ENCODE measurements at places on chromosomes 16 and 17.

- no peak for DNase-seq
Measured at GRCh38 chr17:74117999-74118421, 85.5 kb upstream of the RPL38 start.

GRCh38 chr16:10671729-10672128 lies 23.0 kb downstream of the TEKT5 start:
- DNase-seq: no peak

GRCh38 chr16:63975669-63976068 lies 1146.2 kb downstream of the CDH11 start:
- no peak for DNase-seq

DNA sequence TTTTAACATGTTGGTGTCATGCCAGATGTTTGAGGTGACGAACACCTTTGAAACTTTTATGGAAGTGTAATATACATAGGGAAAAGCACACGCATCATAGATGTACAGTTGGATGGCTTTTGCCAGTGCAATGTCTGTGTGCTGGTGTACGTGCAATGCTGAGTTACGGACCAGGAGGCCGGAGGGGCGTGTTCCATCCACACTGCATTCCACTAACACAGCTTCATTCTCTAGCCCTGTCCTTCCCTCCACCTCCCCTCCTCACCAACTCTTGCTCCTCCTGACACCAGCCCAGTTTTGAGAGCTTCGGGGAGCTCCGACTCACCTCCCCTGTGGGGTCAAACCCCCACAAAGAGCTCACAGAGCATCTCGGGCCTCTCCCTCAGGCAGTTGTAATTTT lies 358.8 kb downstream of the C16orf95 start:
- DNase-seq: no peak

GRCh38 chr17:41775394-41776226 lies 10.9 kb downstream of the JUP start:
- no peak for DNase-seq

GRCh38 chr17:32783602-32784001 lies 93.3 kb downstream of the MYO1D start:
- DNase-seq: no peak

Data from NCI-H187 treated with DMSO at 0.1 percent for 48 hours (cell line).